ENCODE measurements at places on chromosomes 13 and 19. TPM values are rescaled to one million over a fixed set of nuclear protein-coding genes. Genes with fewer than 3 reads are reported as not detected.

DNA sequence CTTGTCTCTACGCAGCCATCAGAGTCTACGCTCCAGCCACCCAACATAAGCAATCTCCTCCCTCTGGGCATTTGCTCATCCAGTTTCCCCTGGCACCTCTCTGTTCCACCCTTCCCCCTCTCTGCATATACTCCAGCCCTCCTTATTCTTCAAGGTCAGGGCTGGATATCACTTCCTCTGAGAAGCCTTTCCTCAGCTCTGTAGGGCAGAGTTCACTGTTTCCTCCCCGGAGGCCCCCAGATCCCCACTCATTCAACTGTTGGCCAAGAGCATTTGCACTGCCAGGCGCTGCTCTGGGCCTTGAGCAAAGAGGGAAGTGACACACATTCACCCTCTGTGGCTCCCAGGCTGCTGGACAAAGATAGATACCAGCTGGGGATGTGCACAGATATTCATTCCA lies 3.3 kb downstream of the FCGRT start:
- DNase-seq: no peak

GRCh38 chr13:39326469-39327171 lies 276.4 kb downstream of the LHFPL6 start:
- DNase-seq: no peak

- no peak for DNase-seq
These were observed 124.7 kb downstream of the PCCA start for GRCh38 chr13:100213576-100213975.

DNA sequence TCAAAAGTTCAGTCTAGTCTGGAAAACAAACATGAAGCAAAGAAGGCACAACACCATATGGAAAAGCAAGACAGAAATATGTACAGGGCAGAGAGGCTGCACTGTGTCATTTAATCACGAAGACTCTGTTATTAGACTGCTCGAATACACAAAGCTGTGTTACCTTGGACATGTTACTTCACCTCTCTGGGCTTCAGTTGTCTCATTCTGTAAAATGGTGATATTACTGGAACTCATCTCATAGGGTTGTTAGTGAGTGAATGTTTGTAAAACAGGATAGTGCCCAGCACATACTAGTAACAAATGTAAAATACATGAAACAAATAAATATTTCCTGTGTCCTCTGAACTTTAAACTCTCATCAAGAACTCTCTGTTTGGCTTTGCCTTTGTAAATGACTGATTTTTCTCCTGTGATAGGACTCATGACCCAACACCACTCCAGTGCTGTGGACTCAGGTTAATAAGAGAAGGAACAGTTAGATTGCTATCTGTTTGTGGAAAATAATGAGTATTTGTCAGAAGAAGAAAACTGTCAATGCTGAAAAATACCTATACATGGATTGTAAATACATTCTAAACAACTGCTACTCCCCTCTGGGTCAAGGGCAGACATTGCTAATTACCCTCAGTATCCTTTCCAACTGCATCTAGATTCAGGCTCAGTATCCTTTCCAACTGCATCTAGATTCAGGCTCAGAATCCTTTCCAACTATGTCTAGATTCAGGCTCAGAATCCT lies 62.3 kb downstream of the ZIC5 start:
- DNase-seq: no peak

Gene CCNE1
- total RNA-seq: 8.9 TPM

Gene CGB3
- not detected for total RNA-seq

GRCh38 chr13:41678848-41679247 lies 221.5 kb downstream of the RGCC start:
- no peak for DNase-seq

DNA sequence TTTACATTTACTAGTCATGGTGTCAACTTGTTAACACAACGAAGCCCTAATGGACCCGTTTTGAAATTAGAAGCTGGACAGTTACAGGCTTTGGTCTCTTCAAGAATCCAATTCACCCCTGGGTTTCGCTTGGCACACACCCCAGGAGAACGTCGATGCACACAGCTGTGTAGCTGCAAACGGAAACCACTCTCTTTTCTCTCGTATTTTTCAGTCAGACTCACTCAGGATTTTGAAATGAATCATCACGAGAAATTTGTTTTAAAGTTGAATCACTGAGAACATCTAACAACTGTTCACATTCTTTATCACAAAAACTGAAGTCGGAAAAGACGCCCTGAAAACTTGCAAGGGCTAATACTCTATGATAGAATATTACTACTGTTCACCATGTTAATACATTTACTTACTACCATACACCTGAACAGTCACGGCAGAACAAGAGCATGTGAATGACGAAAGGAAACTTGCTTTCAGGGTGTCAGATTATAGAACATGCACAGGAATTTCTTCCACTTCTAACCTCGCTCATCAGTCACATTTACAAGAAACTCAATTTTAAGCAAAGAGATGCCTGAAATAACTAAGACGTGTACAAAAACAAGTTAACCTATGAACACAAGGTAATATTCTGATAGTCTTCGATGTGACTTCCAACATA lies 4.7 kb downstream of the PNMA8A start:
- DNase-seq: no peak

DNA sequence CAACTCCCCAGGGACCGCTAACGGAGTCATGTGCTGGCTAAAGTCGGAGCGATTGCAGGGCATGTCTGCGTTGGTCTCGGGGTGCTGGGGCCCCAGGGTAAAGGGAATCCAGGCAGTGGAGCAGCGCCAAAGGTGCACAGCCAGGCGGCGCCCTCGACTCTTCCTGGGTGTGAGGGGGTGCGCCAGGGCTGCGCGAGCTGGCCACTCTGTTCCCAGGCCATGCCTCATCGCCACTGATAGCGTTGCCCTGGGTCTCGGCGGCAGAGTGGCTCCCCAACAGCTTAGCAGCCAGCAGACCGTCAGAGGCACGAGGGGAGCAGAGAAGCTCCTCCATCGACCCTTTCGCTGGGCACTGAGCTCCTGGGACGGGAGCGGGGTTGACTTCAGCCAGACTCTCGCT lies 152.7 kb downstream of the B3GLCT start:
- no peak for DNase-seq

- DNase-seq: no peak
These were observed 59.0 kb upstream of the FARP1 start for GRCh38 chr13:98083936-98084335.

GRCh38 chr13:21242236-21242635 lies 65.8 kb downstream of the MRPL57 start:
- no peak for DNase-seq

DNA sequence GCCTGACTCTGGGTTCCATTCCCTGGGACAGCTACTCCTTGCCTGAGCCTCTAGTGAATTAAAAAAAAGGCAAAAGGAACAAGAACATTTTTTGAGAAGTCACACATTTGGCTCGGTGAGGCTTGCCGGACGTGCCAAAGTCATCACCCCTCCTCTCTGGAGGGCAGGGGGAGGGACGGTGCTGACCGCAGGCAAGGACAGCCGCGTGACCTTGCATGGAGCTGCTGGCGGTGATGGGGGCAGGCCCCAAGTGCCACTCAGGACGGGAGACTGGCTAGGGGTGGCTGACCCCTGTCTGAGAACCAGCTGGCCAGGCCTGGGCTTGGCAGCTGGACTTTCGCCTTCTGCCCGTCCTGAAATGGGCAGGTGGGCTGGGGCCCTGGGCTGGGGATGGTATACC lies 26.4 kb downstream of the MAP2K2 start:
- DNase-seq: no peak

Gene STAP2
- 29.8 TPM for total RNA-seq

Gene NPAS1
- 1.4 TPM for total RNA-seq

- DNase-seq: no peak
These were observed 98.7 kb downstream of the FAM216B start for GRCh38 chr13:42880056-42880605.
